ENCODE measurements at places on chromosomes 6 and 20. TPM values are rescaled to one million over a fixed set of nuclear protein-coding genes. Genes with fewer than 3 reads are reported as not detected.

The SLC35D3 gene
- not detected for total RNA-seq

The EEF1A2 gene
- total RNA-seq, result 0.45 TPM

The BNIP5 gene
- total RNA-seq, result not detected

The PRIM2 gene
- total RNA-seq, result 37.3 TPM

The OPRM1 gene
- not detected for total RNA-seq

The SOD2 gene
- 63.9 TPM for total RNA-seq

The GPX5 gene
- total RNA-seq, result not detected

The WTAP gene
- 121 TPM for total RNA-seq

The PLA2G7 gene
- total RNA-seq, result not detected

The SLPI gene
- total RNA-seq, result not detected

The ULBP2 gene
- 0.16 TPM for total RNA-seq

The MICB gene
- total RNA-seq, result 54.9 TPM

The MYCT1 gene
- total RNA-seq, result not detected

The KIF25 gene
- total RNA-seq, result not detected

The PRDM13 gene
- not detected for total RNA-seq

The CLPSL1 gene
- not detected for total RNA-seq

The GPANK1 gene
- total RNA-seq, result 29.2 TPM

The CLDN20 gene
- not detected for total RNA-seq

The SAPCD1 gene
- total RNA-seq, result 16.6 TPM

The GHRH gene
- not detected for total RNA-seq

The ABHD12 gene
- total RNA-seq, result 30.5 TPM

The DEFB125 gene
- total RNA-seq, result not detected

The CRISP3 gene
- not detected for total RNA-seq

The SLCO4A1 gene
- total RNA-seq, result 58.0 TPM

The CCDC167 gene
- total RNA-seq, result 70.5 TPM

The POPDC3 gene
- not detected for total RNA-seq

The TRIM10 gene
- 0.05 TPM for total RNA-seq

The OR2H2 gene
- total RNA-seq, result not detected

The LTA gene
- 30.0 TPM for total RNA-seq

The COL9A1 gene
- not detected for total RNA-seq

The DNMT3B gene
- 3.5 TPM for total RNA-seq

The RBPJL gene
- not detected for total RNA-seq

The TCP11 gene
- total RNA-seq, result not detected

The LTB gene
- total RNA-seq, result 767 TPM

Data from T-helper 2 cell treated with Interferon-gamma antibody and Interleukin-4, amounts not matched to agents 100 ng/mL and 5 ng/mL, for 36 hours (primary cell).